ENCODE measurements at places on chromosomes 5 and 9.

DNA sequence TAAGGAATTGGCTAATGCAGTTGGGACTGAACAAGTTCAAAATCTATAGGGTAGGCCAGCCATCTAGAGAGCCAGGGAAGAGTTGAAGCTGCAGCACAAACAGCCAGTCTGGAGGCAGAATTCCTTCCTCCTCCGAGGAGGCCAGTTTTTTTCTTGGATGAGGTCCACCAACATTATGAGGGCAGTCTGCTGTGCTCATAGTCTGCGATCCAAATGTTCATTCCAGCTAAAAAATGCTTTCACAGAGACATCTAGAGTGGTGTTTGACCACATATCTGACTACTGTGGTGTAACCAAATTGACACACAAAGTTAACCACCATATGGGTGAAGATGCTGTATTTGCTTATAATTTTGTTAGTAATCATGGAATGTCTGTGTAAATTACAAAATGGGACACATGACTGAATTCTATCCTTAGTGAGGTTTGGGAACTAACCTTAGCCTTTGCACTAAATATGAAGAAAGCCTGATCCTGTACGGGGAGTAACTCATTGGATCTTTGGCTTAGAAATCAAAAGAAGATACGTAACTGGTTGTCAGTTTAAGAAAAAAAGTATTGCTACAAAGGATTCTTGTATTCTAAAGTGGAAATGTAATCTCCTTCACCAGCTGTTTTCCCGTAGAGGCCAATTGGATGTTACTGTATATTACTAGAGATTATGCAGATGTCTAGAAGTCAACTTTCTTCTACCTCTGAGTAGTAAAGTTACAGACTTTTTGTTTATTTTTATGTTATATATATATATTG, 70.6 kb downstream of the SPIN1 start:
- DNase-seq, result no peak

DNA sequence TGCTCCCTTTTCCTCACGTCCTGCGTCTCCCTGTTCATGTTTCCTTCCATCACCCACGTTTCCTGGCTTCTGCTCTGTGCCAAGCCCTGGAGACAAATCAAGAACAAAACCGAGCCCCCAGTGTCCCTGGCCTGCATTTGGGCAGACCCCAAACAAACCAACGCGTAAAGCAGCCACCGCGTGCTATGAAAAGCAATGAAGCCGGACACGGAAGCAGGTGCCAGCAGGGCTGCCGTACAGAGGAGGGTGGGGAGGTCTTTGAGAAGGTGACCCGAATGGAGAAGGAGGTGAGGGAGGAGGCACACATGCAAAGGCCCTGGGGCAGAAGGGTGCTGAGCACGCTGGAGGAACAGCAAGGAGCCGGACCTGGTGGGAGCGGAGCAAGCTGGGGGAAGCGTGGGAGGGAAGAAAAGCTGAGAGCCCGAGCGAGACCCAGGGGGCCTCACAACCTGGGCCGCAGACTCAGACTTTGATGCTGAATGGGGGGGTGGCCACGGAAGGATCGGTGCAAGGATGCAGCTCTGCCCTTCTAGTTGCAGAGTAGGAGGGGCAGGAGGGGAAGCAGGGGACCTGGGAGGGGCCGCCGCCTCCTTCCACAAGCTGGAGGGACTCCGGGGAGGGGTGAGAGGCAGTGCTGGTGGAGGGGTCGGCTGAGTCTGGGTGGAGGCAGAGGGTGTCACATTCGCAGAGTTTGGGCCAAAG, 1.4 kb upstream of the QSOX2 start:
- DNase-seq, result no peak

GRCh38 chr5:84088996-84089395, 295.7 kb downstream of the EDIL3 start:
- no peak for DNase-seq

- DNase-seq, result peak; percentile 68
These were observed 30.0 kb upstream of the PSD2 start for GRCh38 chr5:139765409-139766217.

GRCh38 chr9:82531795-82532194, 531.1 kb downstream of the RASEF start:
- DNase-seq, result no peak

DNA sequence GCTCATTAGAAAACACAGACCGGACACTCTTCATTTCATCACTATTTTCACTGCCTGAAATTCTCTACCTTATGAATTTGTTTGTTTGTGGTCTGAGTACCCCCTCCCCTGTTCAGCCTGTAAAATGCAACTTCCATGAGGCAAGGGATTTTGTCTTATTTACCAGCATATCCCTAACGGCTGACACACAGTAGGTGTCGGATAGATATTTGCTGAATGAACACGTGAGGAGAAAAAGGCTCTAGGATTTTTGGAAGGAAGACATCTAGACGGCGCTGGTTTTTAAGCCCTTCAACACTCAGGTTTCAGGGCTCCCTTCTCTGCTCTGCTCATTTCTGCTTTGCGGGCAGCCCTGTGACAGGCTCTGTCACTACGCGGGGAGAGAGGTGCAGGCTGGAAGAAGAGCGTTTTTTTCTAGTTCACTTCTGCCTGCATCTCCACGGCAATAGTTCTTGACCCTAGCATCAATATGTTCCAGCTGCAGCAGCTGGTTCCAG, 41.0 kb downstream of the KCNMB1 start:
- DNase-seq, result no peak

GRCh38 chr5:168288349-168289245, 2.8 kb upstream of the WWC1 start:
- no peak for DNase-seq

GRCh38 chr5:139138809-139139208, 59.4 kb downstream of the SIL1 start:
- DNase-seq, result no peak

DNA sequence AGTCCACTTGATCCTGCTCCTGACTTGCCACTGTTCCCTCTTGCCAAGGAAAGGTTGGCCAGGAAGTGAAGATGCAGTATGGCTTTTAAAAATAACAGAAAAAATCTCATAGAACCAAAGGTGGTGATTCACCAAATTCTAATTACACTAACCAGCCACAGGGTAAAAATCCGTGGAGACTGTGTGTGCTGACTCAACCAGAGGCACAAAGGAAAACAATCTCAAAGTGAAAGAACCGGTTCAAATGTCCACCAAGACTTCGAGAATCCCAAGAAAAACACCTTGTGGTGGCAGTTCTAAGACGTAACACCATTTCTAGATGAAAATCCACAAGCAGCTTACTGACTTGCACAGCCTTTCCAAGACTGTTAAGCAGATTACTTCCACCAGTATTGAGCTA, 279.1 kb downstream of the TLE1 start:
- no peak for DNase-seq

Data from stimulated activated CD4-positive, alpha-beta T cell treated with anti-CD3 and anti-CD28 coated beads, Interleukin-1b, Interleukin-23, amount 100 ng/mL, for 1 hour (primary cell).